ENCODE measurements at places on chromosomes 7 and 10. TPM values are rescaled to one million over a fixed set of nuclear protein-coding genes. Genes with fewer than 3 reads are reported as not detected.

The PSMC2 gene
- 110 TPM for total RNA-seq

The MARVELD1 gene
- 39.8 TPM for total RNA-seq

GRCh38 chr7:147992698-147993097, 597.9 kb upstream of the C7orf33 start:
- DNase-seq = no peak

GRCh38 chr10:24451325-24451820, 242.4 kb downstream of the KIAA1217 start:
- no peak for DNase-seq

The ZNF467 gene
- total RNA-seq = 0.17 TPM

DNA sequence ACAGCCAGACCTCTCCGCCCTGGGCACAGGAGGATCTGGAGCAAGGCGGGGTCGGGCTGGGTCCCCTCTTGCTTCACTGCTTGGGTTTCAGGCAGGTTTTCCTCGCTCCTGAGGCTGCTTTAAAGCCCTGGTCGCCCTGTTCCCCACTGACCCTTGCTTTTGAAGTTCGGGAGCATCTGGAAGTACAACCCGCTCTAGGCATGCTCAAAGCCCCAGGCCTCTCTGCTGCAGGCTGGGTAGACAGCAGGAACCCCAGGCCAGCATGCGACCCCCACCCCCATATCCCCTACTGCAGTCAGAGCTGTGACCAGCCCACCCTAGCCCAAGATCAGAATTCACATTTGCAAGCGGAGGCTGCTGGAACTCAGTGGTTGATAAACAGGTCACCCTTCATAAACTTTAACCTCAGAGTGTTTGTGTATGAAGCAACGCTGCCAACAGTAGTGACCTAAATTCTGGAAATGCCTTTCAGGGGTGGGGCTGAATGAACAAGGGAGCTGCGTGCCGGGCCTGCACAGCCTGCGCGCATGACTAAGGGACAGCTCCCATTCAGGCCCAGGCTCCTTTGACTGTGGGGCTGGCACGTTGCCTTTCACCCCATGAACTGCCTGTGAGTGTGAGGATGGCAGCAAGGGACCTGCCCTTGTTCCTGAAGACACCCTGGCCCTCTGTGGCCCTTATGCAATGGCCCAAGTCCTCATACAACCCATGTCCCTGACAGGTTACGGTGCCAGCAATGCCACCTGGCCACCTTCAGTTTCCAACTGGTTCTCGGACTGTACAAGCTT, 52.5 kb downstream of the PROSER2 start:
- DNase-seq = peak; percentile 93

GRCh38 chr10:30158325-30158960, 99.1 kb upstream of the JCAD start:
- DNase-seq = peak; percentile 38

GRCh38 chr10:78543749-78544362, 510.2 kb downstream of the RPS24 start:
- no peak for DNase-seq

DNA sequence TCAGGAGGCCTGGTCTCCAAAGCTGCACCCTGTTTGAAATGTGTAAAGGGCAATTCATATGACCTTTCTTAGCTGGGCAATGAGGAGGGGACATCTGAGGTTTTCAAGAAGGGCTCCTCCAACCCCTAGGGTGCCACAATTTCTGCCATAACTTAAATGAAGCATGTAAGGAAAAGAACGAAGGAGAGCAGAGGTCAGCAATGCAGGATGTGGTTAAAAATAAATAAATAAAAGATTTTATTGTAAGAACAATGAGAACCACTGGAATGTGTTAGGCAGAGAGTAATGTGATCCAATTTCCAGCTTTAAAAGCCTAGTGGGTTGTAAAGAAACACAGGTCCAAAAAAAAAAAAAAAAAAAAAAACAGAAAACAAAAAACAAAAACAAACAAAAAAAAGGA, 673.1 kb downstream of the TNS3 start:
- DNase-seq = peak; percentile 64

The FOXP2 gene
- 0.17 TPM for total RNA-seq

- DNase-seq = no peak
Measured at GRCh38 chr7:45598886-45599520, 24.8 kb downstream of the ADCY1 start.

DNA sequence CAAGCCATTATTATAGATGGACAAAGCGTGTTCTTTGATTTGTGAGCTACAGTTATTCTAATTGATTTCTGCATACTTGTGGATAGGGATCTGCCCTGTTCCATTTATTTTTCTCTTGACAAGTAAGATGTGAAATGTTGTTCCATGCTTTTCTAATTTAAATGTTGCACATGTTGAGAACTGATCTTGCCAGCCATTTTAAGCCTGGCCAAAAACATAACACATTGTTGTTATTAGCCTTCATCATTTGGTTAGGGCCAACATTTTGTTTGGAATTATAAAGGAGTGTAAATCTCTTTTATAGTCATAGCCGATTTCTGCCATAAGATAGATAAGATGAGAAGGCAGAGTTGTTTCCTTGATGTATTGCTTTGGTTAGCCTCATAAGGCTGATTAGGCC, 117.0 kb downstream of the WNT2 start:
- DNase-seq = no peak

- no peak for DNase-seq
Measured at GRCh38 chr7:31028417-31028992, 23.6 kb upstream of the ADCYAP1R1 start.

DNA sequence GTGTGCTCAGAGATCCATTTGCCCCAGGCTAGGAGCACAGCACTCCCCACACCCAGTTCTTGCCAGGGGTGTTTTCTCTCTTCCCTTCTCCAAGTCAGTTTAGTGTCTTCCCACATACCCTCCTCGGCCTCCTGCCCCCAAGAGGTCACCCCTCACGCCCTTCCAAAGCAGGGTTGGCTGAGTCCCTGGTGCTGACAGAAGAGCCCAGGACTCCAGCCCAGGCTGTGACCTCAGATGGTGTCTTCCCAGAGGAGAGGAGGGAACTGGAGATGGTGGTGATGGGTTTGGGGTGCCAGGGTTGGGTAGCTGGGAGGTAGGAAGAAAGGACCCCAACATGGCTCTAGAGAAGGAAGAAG, 19.8 kb downstream of the ZNF775 start:
- DNase-seq = no peak

- no peak for DNase-seq
Measured at GRCh38 chr10:75474106-75474505, 42.7 kb downstream of the LRMDA start.

DNA sequence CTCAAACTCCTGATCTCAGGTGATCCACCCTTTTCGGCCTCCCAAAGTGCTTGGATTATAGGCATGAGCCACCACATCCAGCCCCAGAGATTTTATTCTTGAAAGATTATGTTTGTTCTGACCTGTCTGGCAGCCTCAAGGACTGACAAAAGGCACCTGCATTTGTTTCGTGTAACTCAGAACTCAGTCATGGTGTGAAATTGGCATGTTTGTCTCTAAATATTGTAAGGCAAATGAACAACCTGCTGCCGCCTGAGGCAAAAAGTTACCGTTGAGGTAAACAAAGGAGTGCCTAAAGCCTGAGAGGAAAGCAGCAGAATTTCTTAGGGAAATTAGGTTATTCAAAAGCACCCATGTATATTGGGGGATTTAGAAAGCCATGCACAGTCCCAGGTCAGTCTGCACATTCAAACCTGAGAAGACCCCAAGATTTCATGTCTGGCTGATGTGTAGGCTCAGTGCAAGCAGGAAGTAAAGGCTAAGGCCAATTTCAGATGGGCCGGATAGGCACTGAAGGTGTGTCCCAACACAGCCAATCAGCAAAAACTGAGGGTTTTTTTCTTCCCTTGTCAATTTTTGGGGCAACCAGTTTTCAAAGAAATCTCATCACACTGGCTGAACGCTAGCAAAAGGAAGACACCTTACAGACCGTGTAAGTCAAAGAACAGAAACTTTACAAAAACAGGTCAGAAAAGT, 33.3 kb upstream of the HHEX start:
- no peak for DNase-seq

DNA sequence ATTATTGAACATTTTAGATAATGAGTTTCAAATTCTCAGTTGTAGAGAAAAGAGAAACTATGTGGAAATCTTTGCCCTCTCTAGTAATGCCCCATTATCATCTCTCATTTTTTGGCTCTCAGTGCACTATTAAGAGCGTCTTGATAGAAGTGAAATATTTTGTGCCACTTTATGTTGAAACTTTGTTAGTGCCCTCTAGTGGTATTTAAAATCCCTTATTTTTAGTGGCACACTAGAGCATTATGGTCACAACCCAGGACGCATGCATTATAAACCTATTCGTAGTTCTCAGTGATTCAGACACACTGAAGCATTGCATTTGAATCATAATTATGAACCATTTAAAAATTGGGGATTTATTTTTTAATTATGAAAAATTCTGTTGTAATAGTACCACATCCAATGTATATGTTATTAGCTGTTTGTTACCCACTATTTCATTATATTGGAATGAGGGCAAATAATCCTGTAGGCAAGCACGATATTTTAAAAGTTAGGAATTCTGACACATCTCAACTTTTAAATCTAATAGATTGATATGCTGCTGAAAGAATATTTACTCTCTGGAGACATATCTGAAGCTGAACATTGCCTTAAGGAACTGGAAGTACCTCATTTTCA, 21.9 kb downstream of the PDCD4 start:
- DNase-seq = peak; percentile 28

GRCh38 chr7:117017017-117017451, 63.7 kb downstream of the ST7 start:
- no peak for DNase-seq

GRCh38 chr10:129767751-129768150, 196.3 kb downstream of the EBF3 start:
- DNase-seq = no peak

The ADARB2 gene
- total RNA-seq = not detected

The TWNK gene
- total RNA-seq = 18.7 TPM

DNA sequence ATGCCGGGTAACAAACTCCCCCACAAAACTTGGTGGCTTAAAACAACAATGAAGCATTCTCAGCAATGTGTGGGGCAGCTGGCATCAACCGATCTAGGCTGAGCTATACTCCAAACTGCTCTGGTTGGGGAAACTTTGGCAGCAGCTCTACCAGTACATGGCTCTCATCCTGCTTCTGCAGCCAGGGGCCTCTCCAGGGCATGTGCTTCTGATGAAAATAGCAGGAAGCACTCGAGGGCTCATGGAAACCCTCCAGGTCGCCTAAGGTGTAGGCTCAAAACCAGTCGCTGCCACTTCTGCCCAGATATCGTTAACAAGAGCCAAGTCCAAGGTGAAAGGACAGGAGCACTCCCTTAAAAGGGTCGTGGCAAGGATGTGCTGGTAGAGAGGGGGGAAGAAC, 134.1 kb downstream of the TEX36 start:
- DNase-seq = no peak

- no peak for DNase-seq
Measured at GRCh38 chr10:123890756-123891143, 857 bp downstream of the CPXM2 start.

DNA sequence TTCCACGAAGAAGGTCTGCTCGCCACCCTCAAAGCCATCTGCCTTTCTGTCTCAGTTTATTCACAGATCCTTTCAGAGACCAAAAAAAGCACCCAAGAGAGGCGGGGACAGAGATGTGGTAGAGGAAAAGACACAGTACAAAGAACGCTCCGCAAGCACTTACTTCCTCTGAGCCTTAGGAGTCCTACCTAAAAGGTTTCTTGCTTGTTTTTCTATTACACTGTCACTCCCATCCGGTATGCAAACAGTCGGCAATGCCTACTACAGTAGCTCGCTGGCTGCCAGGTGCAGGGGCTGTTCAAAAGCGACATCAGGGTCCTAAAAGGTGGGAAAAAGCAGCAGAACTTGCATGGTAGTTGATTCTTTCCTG, 816 bp downstream of the TECPR1 start:
- no peak for DNase-seq

The OPN1SW gene
- not detected for total RNA-seq

DNA sequence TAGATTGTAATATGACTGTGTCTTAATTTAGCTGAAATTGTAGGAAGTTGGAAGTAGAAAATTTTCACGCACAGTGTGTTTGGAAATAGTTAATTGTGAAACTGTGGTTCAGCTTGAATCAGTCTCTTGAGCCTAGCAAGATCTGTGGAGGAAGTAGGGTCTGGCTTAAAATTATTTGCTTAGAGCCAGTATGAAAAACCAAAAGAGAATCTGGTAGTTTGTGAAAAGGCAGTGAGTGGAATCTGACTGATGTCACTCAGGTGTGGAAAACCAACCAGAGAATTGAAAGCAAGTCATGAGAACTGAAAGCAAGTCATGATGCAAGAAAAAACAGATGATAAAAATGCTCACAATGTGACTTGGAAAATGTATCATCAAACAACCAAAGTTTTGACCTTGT, 11.5 kb downstream of the LIPJ start:
- no peak for DNase-seq

- peak; percentile 68 for DNase-seq
Measured at GRCh38 chr10:53836638-53837037, 964.4 kb downstream of the PCDH15 start.

The HTR7 gene
- 20.2 TPM for total RNA-seq

GRCh38 chr10:72107325-72108003, 19.1 kb upstream of the SPOCK2 start:
- peak; percentile 75 for DNase-seq

DNA sequence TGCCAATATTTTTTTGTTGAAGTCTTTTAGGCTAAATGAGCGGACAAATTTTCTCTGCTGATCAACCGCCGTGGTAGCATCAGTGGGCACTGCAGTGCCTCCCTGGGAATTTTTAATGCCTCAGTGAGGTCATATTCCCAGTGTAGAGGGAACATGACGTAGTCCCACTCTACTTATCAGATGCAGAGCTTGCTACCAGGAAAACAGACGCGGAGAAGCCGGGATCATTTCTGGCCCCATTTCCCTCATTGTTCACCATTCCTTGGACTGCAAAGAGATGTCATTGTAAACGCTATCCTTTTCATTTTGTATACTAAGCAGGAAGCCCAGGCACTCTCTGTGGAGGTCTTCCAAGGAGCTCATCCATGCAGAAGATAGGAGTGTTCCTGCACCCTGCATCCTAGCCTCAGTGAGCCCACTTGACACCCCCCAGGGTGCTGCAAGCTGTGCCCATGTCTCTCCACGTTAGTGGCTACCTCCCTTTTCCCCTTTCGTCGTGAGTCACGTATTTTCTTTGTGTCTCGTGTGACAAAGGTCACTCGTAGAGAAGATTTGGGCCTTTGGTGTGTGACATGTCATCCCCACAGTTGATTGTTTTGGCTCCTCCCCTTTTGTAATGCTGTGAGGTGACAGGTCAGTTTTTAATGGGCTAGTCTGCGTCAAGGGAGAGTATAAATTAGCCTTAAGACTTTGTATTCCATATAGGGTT, 145.5 kb downstream of the TCF7L2 start:
- no peak for DNase-seq

GRCh38 chr7:142812437-142813215, 41.9 kb downstream of the PRSS2 start:
- DNase-seq = no peak

GRCh38 chr7:7504910-7505704, 30.6 kb downstream of the COL28A1 start:
- DNase-seq = no peak

DNA sequence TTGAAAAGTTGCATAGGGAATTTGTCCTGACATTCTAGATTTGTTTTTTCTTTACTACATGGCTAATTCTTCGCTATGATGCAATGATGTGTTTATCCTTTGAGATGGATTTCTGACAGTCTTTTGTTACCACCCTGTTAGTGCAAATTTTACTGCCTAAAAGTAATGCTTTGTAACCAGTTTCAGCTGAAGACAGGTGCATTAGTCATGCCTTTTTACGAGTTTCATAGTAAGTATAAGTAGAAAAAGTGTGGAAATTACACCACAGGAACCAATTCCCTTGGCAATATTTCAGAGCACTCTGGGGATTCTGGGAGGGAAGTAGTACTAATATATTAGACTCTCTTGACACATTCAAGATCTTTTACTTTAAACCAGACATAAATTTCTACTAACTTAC, 257.8 kb upstream of the DKK1 start:
- peak; percentile 27 for DNase-seq
